ENCODE measurements at places on chromosomes 7 and 10. TPM values are rescaled to one million over a fixed set of nuclear protein-coding genes. Genes with fewer than 3 reads are reported as not detected.

Gene MYOF
- 8.0 TPM for polyA plus RNA-seq

Gene TEX47
- not detected for polyA plus RNA-seq

Gene HTR5A
- polyA plus RNA-seq: 2.1 TPM

Gene TRPV5
- 0.31 TPM for polyA plus RNA-seq

Gene NPC1L1
- not detected for polyA plus RNA-seq

Gene MRLN
- polyA plus RNA-seq: not detected

Gene VGF
- polyA plus RNA-seq: 37.7 TPM

Gene FAM25A
- polyA plus RNA-seq: not detected

Gene ICA1
- polyA plus RNA-seq: 70.3 TPM

Gene NEUROD6
- 2.6 TPM for polyA plus RNA-seq

Gene CPA2
- 0.97 TPM for polyA plus RNA-seq
